ENCODE measurements at places on chromosomes 5 and 9.

- no peak for DNase-seq
Measured at GRCh38 chr9:127106466-127106855, 16.0 kb downstream of the ANGPTL2 start.

DNA sequence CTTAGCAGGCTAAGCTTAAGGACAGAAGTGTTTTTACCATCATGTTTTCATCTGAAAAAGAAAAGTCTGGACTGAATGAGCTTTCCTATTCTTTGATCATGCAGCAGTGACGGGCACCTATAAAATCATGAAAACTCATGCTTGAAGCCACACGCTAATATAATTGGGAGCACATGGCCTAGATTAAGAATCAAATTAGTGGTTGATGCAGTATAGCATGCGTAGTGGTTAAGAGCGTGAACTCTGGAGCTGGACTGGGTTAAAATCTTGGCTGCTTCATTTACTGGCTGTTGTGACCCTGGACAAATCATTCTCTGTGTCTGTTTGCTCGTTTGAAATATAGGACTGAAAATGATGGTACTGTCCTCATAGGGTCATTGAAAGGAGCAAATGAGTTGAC is 49.9 kb upstream of the IL13 start:
- DNase-seq = no peak

GRCh38 chr5:168424594-168425323 is 61.5 kb upstream of the RARS1 start:
- DNase-seq = no peak

GRCh38 chr5:137200906-137201700 is 298.0 kb downstream of the SPOCK1 start:
- no peak for DNase-seq

- no peak for DNase-seq
Measured at GRCh38 chr5:61687371-61687770, 355.3 kb downstream of the ZSWIM6 start.

DNA sequence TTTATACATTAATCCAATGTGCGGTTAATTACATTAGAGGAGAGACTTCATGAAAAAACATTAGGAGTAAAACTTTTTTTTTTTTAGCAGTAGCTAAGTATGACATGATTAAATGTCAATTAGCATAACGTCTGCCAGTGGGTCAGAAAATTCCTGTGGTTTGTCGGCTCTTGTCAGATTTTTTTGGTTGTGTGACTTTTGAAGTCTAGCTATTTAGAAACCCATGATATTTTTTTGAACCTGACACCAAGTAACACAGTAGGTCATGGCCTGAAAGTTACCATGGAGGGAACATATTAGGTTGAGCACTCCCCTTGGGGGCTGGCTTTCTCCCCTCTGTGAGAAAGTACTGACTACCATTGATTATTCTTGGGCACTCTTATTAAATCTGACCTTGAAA is 84.8 kb upstream of the ALDH1A1 start:
- DNase-seq = no peak

GRCh38 chr9:106880081-106880480 is 17.1 kb downstream of the ZNF462 start:
- no peak for DNase-seq

Measured in pulmonary artery endothelial cell (primary cell).